CD4-positive, alpha-beta T cell treated with Interleukin-17A for 1 hour (primary cell): ENCODE measurements at places on chromosomes 2 and 18.

GRCh38 chr2:84217456-84217855, 241.6 kb downstream of the SUCLG1 start:
- no peak for DNase-seq

- DNase-seq = no peak
These were observed 1.6 kb downstream of the SETBP1 start for GRCh38 chr18:44682201-44682870.

GRCh38 chr18:34122724-34123334, 101.9 kb downstream of the NOL4 start:
- peak; percentile 4 for DNase-seq

DNA sequence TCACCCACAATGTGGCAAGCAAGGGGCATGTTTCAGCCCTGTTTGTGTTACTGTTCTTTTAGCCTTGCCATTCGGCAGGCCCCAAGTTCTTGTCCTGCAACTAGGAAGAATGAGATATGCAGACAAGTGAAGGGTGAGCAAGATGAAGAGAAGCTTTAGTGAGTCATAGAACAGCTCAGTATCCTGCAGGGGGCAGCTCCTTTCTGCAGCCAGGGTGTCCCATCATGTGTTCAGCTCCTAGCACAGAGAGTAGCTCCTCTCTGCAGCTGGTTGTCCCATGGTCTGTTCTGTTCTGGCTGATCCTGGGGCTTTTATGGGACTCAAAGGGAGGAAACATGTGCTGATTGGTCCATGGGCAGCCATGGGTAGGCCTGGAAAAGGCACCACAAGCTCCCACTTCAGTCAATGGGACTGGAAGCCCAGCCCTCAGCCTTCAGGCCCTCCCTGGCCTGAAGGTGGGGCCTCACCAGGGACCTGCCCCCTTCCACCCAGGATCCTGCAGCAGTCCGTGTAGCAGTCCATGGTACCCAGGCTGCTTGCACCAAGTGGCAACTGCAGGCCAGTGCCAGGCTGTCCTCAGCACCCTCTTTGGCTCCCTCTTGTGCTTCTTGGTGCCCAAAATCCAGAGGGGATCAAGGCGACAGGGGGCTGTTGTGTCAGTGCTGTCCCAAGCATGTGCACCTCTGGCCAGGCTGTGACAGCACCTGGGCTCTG, 326.4 kb downstream of the NR4A2 start:
- no peak for DNase-seq

GRCh38 chr2:105744909-105745853, at the start of gene NCK2:
NCK2 (plus strand) TSS chr2:105744912; CDS start chr2:105855064, 110,152 bp downstream.
- DNase-seq = no peak

DNA sequence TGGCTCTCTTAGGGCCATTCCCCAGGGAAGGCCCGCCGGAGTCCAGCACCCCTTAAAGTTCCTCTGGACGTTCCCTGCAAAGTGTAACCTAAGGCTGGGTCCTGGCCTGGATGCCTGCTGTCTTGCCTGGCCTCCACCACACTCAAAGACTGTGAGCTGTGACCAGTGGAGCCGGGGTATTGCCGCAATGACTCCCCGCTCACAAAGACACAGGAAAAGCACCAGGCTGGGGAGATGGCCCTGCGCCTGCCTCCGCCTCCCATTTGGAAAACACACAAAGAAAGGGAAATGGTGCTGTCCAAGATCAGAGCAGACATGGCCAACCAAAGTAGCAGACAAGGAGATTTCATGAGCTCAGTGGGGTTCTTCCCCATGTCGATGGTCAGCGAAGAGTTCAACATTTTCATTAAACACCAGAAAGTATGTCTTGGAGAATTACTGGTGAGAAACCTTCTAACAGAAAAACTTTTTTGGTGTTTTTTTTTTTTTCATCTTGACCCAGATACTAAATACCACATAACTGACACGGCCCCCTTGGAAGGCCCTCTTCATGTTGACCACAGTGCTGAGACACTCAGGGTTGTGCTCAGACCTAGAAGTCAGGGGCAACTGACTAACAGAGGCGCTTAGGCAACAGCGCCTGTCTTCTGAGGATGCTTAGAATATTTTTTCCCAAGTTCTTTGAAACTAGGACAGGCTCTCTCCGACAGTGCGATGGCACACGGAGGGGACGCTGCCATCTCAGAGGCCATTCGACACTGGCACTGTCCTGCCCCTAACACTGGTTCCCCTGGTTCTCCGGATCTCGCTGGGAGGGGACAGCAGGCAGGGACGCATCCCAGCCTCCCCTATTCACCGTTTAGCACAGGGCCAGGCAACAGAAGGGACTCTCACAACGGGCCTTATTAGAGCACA, 226.4 kb upstream of the ID2 start:
- peak; percentile 26 for DNase-seq

- DNase-seq = no peak
These were observed 12.1 kb upstream of the FAHD2A start for GRCh38 chr2:95390272-95390880.

DNA sequence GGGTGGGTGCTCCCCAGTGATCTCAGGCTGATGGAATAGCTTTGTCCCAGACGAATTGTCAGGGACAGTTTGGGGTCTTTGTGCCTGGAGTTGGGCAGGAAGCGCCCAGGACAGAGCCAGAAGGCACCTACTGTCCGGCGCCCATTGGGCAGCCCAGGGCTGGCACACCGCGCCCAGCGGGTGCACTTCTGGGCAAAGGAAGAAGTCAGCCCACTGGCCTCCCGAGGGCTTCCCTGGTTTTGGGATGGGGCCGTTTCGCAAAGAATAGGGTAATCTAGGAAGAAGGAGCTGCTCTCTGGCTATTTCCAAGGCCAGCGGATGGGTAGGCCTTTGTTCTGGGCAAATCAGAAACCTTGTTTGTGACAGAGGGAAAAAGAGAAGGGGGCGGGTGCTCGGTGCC, 3.5 kb upstream of the SIX2 start:
- DNase-seq = no peak

GRCh38 chr2:180184506-180184905, 177.4 kb upstream of the CWC22 start:
- no peak for DNase-seq

DNA sequence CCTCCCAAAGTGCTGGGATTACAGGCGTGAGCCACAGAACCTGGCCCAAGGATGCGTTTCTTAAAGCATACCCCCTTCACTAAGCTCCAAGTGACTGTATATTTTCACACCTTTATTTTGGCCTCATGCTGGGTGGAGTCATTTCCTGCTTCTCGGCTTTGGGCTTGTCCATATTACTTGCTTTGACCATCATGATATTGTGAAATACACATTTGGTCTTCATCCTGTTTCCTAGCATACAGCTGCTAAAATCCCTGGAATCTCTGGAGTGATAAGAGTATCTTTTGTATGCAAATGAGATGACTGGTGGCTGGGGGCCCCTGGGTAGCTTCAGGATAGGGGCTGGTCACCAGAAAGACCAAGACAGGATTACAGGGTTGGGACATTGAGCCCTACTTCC, 17.6 kb upstream of the COLEC12 start:
- DNase-seq = no peak

- no peak for DNase-seq
These were observed 948.2 kb upstream of the FAM98A start for GRCh38 chr2:34547340-34547739.

GRCh38 chr18:24368749-24369148, 28.9 kb downstream of the OSBPL1A start:
- DNase-seq = peak; percentile 2

GRCh38 chr2:73896362-73897239, 3.8 kb downstream of the ACTG2 start:
- peak; percentile 25 for DNase-seq

GRCh38 chr2:75716406-75716805, 5.7 kb upstream of the GCFC2 start:
- DNase-seq = peak; percentile 5

- no peak for DNase-seq
These were observed 21.2 kb downstream of the WDR7 start for GRCh38 chr18:56672391-56672790.

DNA sequence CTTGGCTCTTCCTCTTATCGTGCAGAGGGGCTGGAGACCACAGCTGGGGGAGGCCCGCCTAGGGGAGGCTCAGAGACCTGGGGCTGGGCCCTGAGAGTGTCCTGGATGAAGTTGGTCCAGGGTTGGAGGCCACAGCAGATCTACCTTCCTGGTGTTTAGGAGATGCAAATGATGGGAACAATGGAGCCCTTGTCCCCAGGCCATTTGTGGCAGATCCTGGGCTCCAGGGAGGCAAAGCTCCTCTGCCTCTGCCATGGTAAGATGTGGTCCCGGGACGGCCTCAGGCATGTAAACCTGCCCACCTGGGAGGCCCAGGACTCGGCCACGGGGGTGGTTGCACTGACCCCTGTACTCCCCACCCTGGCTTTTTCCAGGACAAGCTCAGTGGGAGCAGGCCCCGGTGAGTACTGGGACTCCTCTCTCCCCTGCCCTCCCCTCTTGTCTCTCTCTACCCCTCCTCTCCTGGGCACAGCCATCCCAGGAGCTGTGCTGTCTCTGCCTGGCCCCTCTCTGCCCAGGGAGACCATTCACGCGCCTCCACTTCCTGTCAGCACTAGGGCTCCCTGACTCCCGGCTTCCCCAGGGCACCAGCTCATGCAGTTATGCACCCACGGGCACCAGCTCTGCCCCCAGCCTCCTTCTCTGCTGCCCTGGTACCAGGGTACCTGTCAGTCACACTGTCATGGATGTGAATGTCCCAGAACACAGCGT, 10.9 kb downstream of the SH2D6 start:
- no peak for DNase-seq

GRCh38 chr2:241858206-241859016, at the start of gene PDCD1:
PDCD1 (minus strand) TSS chr2:241858894; CDS start chr2:241858838, 56 bp downstream.
- peak; percentile 74 for DNase-seq

DNA sequence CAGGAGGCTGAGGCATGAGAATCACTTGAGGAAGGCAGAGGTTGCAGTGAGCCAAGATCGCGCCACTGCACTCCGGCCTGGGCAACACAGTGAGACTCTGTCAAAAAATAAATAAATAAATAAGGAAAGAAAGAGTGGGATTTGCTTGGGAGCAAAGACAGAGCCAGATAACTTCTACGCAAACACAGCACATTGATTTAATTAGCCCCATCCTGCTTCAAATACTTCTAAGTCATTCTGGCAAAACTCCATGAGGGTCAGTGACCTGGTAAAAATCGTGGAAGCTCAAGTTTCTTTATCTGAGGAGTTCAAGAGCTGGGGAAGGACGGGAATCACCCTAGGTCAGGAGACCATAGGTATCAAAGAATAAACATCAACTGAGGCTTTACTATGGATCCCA, 70.6 kb upstream of the TCF7L1 start:
- DNase-seq = no peak

- DNase-seq = no peak
These were observed 321.0 kb upstream of the NRP2 start for GRCh38 chr2:205361272-205361671.

DNA sequence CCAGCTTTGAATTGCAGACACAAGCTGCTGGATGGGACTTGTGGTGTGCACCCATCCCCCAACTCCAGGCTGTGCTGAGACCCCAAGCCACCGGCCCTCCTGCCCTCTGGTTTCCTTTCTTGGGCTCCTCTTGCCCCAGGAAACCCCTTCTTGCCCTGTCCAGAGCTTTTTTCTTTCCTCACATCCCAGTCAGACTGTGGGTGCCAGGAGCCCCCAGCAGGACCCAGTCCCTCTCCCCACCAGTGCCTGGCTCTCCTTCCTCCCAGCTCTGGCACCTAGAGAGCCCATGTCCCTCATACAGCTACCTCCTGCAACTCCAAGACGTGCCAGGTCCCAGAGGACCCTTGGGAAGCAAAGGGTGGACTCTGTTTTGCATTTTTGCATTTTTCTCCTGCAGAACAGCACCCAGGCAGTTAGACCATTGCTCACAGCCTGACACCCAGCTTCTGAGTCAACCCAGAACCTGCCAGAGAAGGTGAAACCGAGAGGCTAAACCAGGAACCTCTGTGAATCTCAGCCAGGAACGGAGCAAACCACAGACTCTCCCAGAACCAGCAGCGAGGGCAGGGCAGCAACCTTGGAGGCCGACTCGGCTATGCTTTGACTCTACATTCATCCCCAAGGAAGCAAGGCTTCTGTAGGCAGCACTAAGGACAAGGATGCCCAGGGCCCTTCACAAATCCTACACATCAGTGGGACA, 221.1 kb downstream of the ANAPC1 start:
- no peak for DNase-seq

GRCh38 chr2:67895227-67895941, 167.4 kb downstream of the C1D start:
- no peak for DNase-seq

DNA sequence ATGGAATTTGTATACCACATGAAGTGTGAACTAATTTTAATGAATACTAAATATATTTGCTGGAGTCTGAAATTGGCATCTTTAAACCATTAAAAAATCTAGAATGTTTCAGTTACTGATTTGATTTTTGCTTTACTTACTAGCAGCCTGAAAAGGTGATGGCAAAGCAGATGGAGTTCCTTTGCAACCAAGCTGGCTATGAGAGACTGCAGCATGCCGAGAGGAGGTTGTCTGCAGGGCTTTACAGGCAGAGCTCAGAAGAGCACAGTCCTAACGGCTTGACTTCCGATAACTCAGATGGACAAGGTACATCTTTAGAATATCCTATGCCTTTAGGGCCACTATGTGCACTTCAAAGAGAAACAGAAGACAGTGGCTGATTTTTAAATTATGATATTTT, 36.5 kb downstream of the NAB1 start:
- no peak for DNase-seq

DNA sequence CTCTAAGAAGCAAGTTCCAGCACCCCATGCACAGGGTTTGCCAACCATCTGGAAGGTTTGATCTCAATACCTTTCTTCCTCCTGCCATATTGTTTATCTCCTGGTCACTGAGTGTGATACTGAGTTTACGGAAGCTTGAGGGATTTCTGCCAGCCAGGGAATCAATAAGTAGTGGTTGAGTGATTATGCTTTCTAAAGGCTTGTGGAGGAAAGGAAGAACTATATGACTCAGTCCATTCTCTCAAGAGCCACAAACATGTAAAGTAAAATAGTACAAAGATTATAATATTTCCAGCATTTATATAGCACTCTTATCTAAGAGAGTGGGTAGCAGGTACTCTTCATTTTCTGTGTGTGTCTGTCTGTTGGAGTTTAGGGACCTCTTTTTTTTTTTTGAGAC, 49.2 kb downstream of the SLC4A3 start:
- no peak for DNase-seq

GRCh38 chr2:66389651-66390131, 45.2 kb upstream of the MEIS1 start:
- DNase-seq = no peak

- DNase-seq = no peak
These were observed 62.0 kb downstream of the GPR39 start for GRCh38 chr2:132478461-132479105.

- no peak for DNase-seq
These were observed 12.0 kb upstream of the DDX1 start for GRCh38 chr2:15579641-15580040.

DNA sequence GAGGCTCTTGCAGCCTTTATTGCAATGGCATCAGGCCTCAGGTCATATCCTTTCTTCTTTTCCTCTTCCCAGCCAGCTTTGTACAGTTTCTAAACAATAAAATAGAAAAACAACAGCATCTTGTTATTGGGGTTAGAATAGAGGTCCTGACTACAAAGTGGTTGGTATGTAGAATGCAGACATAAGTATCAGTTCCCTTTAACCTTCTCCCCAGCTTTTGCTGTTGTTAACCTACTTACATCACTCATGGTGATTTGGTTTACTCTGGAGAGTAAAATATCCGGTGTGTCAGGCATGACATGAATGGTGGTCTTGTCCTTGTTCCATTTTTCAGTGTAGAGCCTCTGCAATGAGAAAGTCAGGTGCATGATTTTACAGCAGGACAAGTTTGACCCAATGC, 69.8 kb downstream of the NEB start:
- DNase-seq = no peak
